ENCODE measurements at places on chromosomes 3 and 15.

DNA sequence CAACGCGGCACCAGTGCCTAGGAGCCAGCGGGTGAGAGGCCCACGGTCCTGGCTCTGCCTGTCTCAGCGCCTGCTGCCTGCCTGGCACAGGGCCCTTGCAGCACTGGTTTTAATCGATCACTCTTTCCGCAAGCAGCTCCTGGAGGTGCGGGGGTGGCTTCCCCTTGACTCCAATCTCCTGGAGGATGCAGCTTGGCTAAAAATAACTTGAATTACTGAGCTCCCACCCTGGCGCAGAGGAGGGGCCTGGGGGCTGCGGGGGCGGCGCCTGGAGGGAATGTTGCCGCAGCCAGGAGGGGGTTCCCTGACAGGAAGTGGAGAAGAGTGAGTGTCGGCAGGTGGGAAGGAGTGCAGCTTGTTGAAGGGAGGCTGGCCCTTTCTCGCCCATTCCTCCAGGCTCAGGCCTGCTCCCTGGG, 9.9 kb upstream of the RPL29 start:
- no peak for DNase-seq

GRCh38 chr3:88983458-88983857, 124.0 kb upstream of the EPHA3 start:
- DNase-seq: no peak

DNA sequence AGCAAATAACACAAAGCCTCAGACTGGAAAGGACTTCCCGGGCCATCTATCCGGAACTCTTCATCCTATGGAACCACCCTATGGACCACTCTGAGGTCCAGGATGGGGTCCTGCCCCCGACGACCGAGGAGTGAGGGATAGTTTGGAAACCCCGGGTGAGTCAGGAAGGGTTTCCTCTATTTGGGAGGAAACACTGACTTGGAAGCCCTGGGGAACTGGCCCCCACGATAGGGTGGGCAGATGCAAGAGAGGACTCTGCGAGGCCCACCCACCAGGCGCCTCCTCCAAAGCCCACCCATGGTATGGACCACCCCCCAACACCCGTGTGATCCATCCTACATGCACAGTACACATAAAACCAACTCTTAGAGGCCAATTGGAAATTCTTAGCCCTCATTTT, 69.4 kb downstream of the CPN2 start:
- DNase-seq: no peak

DNA sequence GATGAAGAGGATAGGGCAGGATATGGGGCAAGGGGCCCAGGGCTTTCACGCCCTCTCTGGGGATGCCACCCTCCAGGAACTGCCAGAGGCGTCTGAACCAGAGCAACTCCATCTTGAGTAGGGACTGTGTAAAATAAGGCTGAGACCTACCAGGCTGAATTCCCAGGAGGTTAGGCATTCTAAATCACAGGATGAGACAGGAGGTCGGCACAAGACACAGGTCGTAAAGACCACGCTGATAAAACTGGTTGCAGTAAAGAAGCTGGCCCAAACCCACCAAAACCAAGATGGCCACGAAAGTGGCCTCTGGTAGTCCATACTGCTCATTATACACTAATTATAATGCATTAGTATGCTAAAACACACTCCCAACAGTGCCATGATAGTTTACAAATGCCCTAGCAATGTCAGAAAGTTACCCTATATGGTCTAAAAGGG, 40.7 kb downstream of the HERC1 start:
- no peak for DNase-seq

GRCh38 chr3:60755094-60755493, 496.2 kb downstream of the FHIT start:
- DNase-seq: no peak

DNA sequence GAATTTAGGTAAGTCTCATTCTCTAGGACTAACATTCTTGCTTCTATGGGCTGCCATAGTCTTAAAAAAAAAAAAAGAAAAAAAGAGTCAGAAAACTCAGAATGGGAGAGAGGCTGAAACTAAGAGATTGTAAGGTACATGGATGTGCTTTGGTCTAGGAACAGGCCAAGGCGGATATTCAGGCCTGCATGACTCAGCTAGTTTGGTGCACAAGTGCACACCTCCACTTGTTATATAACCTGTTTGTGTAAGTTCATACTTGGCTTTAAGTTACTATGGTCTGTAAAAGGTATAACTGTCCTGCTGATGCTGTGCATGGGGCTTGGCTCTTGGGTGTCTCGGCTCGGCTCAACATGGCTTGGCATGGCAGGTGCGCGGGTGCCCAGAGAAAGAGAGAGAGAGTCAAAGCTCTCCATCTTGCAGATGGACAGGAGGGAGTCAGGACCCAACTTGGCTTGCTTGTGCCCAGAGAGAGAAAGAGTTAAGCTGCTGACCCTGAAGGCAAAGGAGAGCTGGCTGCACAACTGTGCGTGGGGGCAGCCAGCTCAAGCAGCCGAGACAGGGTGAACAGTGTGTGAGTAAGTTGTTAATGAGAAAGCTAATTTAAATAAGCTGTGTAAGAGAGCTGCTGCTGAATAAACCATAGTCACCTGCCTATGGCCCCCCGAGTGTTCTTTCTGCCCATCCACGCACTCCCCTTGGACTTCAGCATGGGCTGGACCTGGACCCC, 31.4 kb upstream of the CHRNB4 start:
- no peak for DNase-seq

- no peak for DNase-seq
These were observed 149.5 kb downstream of the RAP2B start for GRCh38 chr3:153311541-153311940.

DNA sequence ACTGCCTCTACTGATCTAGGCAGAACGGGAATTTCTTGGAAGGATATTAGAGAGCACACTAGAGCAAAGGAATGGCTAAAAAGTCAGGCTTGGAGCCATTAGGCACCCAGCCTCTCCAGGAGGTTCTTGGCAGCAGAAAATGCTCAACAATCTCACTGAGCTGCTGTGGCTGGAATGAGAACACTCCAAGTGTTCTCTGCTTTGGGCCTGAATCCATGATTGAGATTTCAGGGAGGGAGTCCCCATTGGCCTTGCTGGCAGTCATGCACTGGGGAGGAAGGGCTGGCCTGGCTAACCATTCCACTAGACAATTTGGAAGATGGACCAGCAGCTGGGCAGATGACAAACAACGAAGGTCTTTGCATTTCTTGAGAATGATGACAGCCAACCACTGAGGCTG, 362.6 kb downstream of the SHQ1 start:
- DNase-seq: peak; percentile 50
